ENCODE measurements at places on chromosomes 1 and 21. TPM values are rescaled to one million over a fixed set of nuclear protein-coding genes. Genes with fewer than 3 reads are reported as not detected.

- H3K4me3 ChIP-seq: peak overlapping the region; percentile 6
- DNase-seq: no peak
- H3K36me3 ChIP-seq: no peaks in the 10 kb centered on the region
- H3K27me3 ChIP-seq: no peaks in the 10 kb centered on the region
- peak overlapping the region; percentile 81 for H3K27ac ChIP-seq
Observed at GRCh38 chr1:85612704-85613361, 32.3 kb downstream of the CCN1 start.

- no peak overlapping the region for H3K27ac ChIP-seq
- no peaks in the 10 kb centered on the region for H3K36me3 ChIP-seq
- DNase-seq: no peak
- no peaks in the 10 kb centered on the region for H3K27me3 ChIP-seq
- H3K4me1 ChIP-seq: no peaks in the 10 kb centered on the region
- no peak overlapping the region for H3K4me3 ChIP-seq
Observed at GRCh38 chr1:80533775-80534334, 1266.9 kb upstream of the ADGRL2 start.

DNA sequence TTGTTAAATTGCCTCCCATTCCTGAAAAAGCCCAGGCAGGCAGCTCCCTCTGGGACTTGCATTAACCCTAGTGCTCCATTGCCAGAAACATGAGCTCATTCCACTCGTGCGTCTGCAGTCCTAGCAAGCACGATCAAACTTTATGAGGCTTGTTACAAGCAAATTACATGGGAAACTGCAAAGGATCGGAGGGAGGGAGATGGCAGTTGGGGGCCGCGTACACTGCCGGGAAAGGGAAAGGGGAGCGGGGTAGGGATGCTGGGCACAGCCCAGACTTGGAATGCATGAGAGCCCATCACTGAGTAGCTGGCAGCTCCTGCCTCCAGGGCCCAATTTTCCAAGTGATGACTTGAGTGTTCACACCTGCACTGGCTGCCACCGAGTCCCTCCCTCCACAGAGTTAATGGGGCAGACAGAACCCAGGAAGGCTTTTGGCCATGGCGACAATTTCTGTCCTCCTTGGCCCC, 169.9 kb downstream of the BRINP2 start:
- H3K27me3 ChIP-seq: no peaks in the 10 kb centered on the region
- no peak overlapping the region for H3K27ac ChIP-seq
- H3K4me3 ChIP-seq: no peak overlapping the region
- no peaks in the 10 kb centered on the region for H3K4me1 ChIP-seq

DNA sequence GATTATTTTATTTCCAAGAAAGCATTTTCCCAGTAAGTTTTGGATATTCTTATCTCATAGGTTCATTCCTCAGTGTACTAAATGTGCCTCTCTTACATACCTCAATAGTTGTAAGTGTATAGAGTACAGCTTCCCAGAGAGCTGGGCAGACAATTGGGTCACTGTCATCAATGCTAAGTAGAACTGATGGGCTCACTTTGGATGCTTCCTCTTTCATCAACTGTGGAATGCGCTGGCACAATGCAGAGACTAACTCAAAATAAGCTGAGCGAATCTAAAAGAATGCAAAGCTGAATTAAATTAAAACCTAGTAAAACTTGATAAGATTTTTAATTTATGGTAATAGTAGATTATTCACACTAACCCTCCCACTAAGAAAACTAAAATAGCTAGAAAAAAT, 21.5 kb downstream of the LTN1 start:
- H3K27ac ChIP-seq: no peak overlapping the region
- no peak for DNase-seq
- H3K4me1 ChIP-seq: no peaks in the 10 kb centered on the region
- peaks cover 84% of the 10 kb centered on the region for H3K36me3 ChIP-seq
- H3K4me3 ChIP-seq: no peak overlapping the region

DNA sequence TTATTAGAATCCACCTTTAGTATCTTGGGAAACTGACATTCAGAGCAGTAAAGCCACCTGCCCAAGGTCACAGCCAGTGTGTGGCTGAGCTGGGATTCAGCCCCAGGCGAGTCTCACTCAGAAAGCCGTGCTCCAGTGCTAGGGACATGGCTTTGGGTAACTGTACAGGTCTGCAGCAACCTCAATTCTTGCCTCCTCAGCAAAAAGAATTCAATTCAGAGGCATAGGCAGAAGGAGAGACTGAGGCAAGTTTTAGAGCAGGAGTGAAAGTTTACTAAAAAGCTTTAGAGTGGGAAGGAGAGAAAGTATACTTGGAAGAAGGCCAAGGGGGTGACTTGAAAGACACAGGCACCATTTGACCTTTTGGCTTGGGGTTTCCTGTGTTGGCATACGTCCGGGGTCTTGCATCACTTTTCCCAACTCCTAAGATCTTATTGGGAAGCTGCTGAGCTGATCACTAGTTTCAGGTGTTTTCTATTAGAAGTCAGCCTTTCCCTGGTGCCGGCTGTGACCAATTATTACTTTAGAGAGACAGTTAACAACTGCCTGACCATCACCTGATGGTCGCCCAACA, 529.3 kb downstream of the MATN1 start:
- H3K36me3 ChIP-seq: no peaks in the 10 kb centered on the region
- peaks cover 2% of the 10 kb centered on the region for H3K4me1 ChIP-seq
- H3K27me3 ChIP-seq: no peaks in the 10 kb centered on the region
- no peak overlapping the region for H3K27ac ChIP-seq

Gene RCOR3
- 46.7 TPM for total RNA-seq

Gene GIPC2
- 4.1 TPM for total RNA-seq
